MV-4-11 (cell line): ENCODE measurements at places on chromosomes 1 and 21.
A peak's percentile ranks its signal among the peaks of the same experiment; 100 is the strongest.

DNA sequence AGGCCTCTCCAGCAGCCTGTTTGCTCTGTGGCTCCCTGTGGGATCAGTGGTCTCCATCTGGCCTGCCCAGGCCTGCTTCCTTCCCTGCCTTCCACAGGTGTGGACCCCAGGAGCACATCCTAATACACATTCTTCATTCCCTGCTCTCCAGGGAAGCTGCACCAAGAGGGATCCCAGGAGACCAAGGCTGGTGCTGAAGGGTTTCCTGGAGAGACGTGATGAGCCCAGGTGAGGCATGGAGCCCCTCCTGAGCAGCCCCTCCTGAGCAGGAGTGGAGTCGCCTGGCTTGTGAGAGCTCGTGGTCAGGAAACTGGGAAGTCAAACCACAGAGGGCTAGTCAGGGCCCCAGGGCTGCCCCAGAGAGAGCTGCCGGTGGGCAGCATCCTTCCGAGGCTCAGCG lies 561.4 kb downstream of the MATN1 start:
- no peak for DNase-seq

- no peak for DNase-seq
These were observed 36.2 kb downstream of the CLIC6 start for GRCh38 chr21:34705011-34705410.

DNA sequence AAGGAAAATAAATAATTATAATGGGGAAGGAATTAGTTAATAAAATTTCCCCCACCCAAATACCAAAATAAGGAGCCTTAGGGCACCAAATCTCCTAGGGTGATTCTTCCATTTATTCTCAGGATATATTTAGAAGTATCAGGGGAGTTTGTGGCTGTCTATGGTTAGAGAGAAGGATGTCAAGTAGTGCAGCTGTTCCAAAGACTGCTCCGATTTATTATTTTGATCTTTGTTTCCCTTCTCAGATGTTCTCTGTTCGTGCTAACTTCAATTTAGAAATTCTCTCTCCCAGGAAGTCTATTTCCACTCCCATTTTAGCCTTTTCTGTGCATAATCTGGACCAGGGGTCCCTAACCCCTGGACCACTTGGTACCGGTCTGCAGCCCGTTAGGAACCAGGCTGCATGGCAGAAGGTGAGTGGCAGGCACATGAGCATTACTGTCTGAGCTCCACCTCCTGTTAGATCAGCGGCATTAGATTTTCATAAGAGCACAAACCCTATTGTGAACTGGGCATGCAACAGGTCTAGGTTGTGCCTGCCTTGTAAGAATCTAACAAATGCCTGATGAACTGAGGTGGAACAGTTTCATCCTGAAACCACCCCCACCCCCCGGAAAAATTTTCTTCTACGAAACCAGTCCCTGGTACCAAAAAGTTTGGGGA lies 9.3 kb upstream of the MAST2 start:
- no peak for DNase-seq

DNA sequence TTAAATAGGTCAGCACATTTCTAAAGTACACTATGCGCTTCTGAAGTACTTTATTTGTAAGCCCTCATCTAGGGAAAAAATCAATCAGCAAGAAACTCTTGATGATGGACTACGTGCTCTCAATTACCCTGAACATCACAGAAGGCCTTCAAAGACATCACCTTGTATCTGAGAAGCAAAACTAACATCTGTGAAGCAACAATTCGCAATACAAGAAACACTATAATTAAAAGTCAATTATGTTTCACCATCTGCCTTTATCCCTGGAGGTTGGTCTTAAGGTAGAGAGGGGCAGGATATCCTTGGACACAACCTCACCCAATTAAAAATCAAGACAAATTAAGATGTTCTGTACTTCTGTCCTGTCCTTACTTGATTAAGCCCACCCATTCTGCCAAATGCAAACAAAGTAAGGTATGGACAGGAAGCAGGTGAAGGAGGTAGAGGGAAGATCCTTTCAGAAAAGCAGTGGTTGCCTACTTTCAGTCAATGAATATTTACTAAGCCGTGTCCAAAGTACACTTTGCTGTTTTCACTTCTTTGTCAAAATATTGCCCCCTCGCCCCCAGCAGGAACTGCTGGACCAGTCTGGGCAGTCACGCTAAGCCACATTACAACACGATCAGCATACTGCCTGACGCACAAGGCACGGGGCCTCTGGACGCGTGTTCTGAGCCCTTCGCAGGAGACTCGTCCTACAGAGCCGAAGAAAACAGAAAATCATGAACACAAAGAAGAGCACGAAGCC lies 887 bp downstream of the SLC19A2 start:
- DNase-seq = peak; percentile 19

DNA sequence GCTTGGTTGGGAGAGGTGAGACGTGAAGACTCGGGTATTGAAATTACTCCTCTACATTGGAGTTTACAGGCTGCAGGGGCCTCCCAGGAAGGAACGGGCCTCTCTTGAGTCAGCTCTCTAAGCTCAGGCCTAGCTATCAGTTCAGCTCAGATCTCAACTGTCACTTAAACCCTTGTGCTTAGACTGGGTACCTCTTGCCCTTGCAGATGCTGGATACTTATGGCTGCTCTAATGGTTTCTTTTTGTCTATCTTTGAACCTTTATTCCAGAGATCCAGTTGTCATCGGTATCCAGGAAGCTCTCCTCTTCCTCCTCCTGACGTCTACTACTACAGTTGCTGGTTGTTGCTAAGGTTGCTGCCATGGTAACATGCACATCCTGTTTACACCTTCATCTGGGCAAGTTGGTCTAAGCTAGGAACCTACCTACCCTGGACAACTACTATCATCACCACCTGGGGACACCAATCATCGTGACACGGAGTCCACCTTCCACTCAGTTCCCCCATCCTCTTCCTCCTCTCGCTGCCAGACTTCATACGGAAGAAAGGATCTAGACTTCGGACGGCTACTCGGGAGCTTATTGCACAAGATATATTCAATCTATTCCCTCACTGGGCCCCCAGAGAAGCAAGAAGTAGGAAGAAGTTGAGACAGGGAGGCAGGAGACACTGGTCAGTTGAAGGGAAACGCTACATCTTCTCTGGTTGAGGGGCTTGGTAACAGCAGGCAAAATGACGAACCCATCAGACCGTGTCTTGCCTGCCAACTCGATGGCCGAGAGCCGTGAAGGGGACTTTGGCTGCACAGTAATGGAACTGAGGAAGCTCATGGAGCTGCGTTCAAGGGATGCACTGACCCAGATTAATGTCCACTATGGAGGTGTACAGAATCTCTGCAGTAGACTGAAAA lies 56.1 kb downstream of the ATP2B4 start:
- DNase-seq = no peak

GRCh38 chr1:43569175-43569574 lies 38.5 kb downstream of the PTPRF start:
- no peak for DNase-seq

GRCh38 chr1:9615316-9616063 lies 26.8 kb downstream of the TMEM201 start:
- DNase-seq = peak; percentile 61

DNA sequence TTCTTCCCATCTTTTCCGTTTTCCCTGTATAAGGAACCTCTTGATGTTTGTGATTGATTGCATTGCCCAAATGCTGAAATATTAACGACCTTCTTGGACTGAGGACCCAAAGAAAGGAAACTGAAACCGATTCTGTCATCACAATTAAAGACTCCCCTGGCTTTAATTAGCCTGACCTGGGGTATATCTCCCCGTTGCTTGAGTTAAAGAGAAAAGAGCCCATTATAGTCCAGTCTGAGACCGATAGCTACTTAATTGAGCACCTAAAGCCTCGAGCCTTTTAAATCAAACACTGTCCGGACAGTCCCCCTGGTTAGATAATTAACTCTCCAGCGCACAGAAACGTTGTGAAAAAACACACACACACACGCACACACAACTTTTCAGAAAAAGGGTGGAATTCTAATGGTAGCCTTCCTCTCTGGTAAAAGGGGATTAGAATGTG lies 8.0 kb downstream of the LMO4 start:
- no peak for DNase-seq

GRCh38 chr1:76425201-76426145 lies 350.9 kb downstream of the ST6GALNAC3 start:
- DNase-seq = peak; percentile 34

- DNase-seq = no peak
These were observed 221.1 kb upstream of the KAZN start for GRCh38 chr1:14377386-14377785.

- no peak for DNase-seq
These were observed 80.0 kb downstream of the VWA5B1 start for GRCh38 chr1:20370698-20371097.

GRCh38 chr21:34537838-34538237 lies 25.8 kb upstream of the KCNE1 start:
- DNase-seq = no peak

DNA sequence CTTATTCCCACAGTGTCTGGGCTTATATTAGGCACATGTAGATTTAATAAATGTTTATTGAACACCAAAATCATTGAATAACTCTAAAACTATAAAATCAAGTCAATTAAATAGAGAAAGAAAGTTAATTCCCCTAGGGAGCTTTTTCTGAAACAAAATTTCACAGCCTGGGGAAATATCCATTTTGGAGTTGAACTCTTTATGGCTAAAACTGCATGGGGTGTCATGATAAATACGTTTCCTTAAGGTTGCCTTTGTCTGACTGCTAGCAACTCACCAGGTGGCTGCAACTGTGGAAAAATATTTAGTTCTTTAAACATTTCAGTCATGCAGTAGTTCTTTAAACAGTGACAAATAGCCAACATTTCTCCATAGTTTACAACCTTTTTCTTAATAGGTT lies 496.1 kb downstream of the LRRIQ3 start:
- no peak for DNase-seq

- peak; percentile 38 for DNase-seq
These were observed 37.1 kb downstream of the ARHGEF16 start for GRCh38 chr1:3491291-3492246.
